ENCODE measurements at places on chromosomes 4 and X.
A peak's percentile ranks its signal among the peaks of the same experiment; 100 is the strongest.

DNA sequence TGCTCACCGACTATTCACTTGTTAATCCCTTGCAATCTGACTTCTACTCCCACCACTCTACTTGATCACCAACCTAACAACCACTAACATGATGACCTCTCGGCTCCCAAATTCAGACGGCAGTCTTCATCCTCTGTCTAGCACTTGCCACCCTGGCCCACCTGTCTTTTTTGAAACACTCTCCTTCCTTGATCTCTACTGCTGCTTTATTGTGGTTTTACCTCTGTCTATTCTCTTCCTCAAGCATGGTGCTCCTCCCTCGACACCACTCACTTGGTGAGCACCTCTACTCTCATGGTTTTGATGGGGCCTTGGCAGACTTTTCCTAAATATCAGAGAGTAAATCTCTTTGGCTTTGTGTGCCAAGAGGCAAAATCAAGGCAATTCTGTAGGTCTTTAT lies 21.7 kb upstream of the CXCR3 start:
- no peak for DNase-seq

- DNase-seq, result no peak
Observed at GRCh38 chr4:62344915-62345314, 1144.8 kb downstream of the ADGRL3 start.

DNA sequence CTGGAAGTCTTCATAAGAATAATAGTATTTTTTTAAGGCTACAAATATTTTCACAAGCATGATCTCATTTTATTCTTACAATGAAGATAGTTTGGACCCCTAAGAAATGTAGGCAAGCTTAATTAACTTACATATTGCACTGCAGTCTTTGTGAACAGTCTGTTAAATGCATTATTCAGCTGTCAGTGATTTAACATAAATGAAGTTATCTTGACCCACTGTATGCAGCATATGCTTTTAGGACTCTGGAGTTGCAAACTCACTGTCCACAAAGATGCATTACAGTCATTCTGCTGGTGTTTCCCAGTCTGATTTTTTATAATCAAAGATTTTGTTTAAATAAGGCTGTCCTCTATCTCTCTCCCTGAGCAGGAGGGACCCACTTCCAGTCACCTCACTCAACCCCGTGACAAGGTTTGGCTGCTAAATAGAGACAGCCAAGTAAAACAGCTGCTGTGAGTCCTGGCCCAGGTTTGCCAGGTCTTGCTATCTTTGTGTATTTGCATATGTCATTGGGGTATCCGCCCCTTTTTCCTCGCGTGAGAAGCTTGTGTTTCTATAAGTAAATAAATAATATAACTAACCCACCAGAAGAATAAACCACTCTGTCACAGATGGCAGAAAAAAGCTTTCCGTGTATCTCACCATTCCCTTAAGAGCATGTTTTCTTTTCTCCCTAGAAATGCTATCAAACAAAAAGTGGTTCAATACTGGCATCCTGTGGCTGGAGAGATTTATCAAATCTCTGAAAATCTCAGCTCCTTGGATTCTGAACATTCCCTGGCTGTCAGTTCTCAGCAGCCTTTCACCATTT lies 67.0 kb downstream of the SLC7A11 start:
- DNase-seq, result peak; percentile 38

DNA sequence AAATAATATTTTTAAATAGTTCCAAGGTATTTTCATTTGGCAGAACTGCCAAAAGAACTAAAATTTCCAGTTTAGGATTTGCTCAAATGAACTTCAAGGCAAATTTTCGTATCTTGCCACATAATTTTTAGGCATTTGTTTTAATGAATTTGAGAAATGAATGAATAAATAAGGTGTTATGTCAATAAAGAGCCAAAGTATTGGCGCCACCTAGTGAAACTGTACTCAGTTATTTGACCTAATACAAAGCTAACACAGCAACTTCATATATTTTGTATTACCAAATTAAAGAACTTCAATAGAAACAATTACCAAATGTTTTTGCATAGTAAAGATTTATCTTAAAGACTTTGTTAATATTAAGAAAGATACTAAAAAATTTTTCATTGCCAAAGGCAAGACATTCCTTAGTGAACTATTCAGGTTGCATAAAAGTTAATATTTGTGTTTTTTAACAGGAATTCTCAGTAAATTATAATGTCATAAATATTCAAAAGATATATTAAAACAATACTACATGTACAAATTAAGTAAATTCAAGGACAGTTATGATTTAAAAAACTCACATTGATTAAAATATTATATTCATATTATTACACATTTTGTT lies 50.3 kb downstream of the STPG2 start:
- peak; percentile 12 for DNase-seq

GRCh38 chr4:150078579-150079080 lies 385 bp downstream of the DCLK2 start:
- peak; percentile 68 for DNase-seq

DNA sequence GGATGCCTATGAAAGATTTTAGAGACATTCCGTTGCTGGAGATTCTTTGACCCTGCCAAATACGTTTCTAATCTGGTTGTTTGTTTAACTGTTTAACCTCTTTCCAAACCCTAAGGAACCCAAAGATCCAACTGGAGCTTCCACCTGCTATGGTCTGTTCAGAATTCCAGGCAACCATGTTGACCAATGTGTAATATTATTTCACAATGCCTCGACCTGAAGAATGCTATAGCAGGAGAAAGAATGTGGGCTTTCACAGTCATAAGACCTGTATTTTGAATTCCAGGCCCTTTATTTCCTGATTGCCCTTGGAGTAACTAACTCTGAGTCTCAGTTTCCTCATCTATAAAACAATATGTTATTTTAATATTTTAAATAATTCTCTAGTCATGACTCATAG lies 90.8 kb downstream of the COL25A1 start:
- no peak for DNase-seq

DNA sequence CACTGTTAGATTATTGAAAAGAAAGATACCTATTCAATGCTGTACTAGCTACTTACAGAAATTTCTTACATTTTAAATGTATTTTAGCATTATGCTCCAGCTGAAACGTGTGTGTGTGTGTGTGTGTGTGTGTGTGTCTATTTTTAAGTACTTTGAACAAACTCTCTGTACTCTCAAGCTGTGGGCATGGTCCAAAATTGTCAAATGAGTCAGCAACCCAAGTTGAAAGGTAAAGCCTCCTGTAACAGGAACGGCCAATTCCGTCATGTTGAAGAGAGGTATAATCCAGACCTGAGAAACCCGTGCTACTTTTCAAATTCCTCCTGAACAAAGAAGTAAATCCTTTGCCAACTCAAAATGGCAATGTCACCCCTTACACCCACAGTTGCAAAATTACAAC lies 20.5 kb downstream of the MAOB start:
- DNase-seq, result no peak

DNA sequence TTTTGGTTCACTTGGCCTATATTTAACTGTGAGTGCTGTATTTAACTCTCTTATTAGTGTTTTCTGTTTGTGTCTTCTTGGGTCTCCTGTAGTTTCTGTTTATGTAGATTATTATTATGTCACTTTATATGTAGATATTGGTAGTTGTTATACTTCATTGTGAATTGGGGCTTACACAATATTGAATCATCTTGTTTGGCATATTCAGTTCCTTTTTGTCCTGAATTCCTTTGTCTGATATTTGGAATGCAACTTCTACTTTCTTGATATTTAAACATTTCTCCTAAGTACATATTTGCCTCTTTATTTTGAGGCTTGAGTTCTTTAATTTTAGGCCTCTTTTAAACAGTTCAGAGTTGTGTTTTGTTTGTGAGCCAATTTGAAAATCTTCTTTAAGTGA lies 544.8 kb upstream of the ADGRL3 start:
- DNase-seq, result no peak

GRCh38 chr4:125728568-125728967 lies 413.8 kb downstream of the FAT4 start:
- DNase-seq, result peak; percentile 95

GRCh38 chrX:96929036-96929435 lies 45.3 kb downstream of the RPA4 start:
- DNase-seq, result no peak

GRCh38 chr4:141654098-141654497 lies 17.7 kb downstream of the IL15 start:
- peak; percentile 29 for DNase-seq

- DNase-seq, result no peak
Observed at GRCh38 chr4:48235050-48235449, 34.6 kb downstream of the TEC start.

GRCh38 chr4:67346654-67347053 lies 198.6 kb downstream of the CENPC start:
- no peak for DNase-seq

- DNase-seq, result no peak
Observed at GRCh38 chr4:123297836-123298235, 98.8 kb upstream of the SPRY1 start.

GRCh38 chr4:127450276-127450675 lies 182.5 kb upstream of the INTU start:
- no peak for DNase-seq

GRCh38 chr4:337932-338758 lies 531 bp downstream of the ZNF141 start:
- peak; percentile 72 for DNase-seq

GRCh38 chr4:8573266-8573665 lies 6.9 kb upstream of the GPR78 start:
- DNase-seq, result no peak

- no peak for DNase-seq
Observed at GRCh38 chr4:121712001-121712651, 15.3 kb upstream of the ANXA5 start.

Measured in mesenchymal stem cell (in vitro differentiated cells and primary cell).